ENCODE measurements at places on chromosomes 2 and 18.

DNA sequence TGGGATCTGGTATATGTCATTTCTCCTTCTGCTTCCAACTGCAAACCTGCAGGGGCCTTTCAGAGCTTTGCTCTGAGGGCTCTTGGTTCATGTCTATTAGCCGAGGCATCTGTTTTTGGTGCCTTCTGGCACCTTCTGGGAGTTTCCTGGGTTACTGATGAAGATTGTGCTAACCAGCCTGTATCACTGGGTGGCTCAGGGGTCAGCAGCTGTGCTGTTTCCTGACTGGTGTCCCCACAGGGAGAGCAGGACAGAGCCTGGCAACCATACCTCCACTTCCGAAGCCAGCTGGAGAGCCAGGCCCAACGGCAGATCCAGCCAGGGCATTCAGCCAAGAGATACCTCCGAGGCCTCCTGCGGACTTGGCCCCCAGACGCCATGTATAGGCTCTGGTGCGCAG, 17.5 kb downstream of the KIAA2012 start:
- no peak for DNase-seq

GRCh38 chr2:158518084-158518483, 61.3 kb downstream of the PKP4 start:
- DNase-seq = no peak

GRCh38 chr2:7432436-7432835, 515.2 kb downstream of the RNF144A start:
- no peak for DNase-seq

DNA sequence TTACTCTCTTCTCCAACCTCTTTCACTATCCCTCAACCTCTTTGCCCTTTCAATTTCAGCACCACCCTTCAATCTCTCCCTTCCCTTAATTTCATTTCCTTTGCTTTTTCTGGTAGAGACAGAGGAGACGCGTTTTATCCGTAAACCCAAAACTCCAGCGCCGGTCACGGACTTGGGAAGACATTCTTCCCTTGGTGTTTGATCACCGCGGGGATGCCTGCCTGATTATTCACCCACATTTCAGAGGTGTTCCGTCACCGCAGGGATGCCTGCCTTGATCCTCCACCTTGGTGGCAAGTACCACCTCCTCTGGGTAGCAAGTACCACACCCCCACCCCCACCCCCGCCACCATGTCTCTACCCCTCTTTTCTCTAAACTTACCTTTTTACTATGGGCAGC, 669.4 kb upstream of the PKDCC start:
- DNase-seq = no peak

DNA sequence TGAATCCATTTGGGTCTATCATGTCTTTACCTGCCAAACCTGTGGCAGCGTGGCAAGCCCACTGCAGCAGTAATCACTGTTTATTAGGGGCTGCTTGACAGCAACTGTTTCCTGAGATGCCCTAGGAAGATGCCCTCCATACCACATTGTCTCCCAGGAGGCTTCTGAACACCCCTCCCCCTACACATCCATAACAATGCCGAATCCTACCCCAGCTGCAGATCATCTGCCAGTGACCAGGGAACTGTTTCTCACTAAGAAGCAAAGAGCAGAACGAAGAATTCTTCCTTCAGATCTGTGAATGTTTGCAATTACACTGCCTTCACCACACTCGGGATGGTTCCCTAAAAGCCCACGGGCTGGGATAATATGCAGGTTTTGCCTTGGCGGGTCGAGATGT, 127.8 kb downstream of the VIT start:
- DNase-seq = no peak

GRCh38 chr2:206800506-206801417, 35.4 kb downstream of the FASTKD2 start:
- no peak for DNase-seq

- no peak for DNase-seq
These were observed 30.1 kb upstream of the E2F6 start for GRCh38 chr2:11495844-11496681.

DNA sequence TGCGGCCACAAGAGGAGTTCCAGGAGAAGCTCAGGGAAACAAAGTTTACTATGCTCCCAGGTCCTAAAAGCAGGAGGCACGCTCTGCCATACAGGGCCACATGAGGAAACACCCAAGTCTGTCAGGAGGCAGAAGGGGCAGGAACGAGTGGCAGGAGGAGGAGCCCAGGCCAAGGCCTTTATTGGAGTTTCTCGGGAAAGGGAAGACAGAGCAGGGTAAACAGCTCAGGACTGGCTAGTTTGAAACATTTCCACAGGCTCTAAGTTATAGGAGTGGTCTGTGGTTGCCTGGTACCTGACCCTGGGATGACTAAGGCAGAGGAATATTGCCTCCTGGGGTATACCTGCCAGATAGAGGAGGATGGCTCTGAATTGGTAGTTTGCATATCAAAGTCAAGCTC, 3.7 kb upstream of the ZNF638 start:
- DNase-seq = no peak

DNA sequence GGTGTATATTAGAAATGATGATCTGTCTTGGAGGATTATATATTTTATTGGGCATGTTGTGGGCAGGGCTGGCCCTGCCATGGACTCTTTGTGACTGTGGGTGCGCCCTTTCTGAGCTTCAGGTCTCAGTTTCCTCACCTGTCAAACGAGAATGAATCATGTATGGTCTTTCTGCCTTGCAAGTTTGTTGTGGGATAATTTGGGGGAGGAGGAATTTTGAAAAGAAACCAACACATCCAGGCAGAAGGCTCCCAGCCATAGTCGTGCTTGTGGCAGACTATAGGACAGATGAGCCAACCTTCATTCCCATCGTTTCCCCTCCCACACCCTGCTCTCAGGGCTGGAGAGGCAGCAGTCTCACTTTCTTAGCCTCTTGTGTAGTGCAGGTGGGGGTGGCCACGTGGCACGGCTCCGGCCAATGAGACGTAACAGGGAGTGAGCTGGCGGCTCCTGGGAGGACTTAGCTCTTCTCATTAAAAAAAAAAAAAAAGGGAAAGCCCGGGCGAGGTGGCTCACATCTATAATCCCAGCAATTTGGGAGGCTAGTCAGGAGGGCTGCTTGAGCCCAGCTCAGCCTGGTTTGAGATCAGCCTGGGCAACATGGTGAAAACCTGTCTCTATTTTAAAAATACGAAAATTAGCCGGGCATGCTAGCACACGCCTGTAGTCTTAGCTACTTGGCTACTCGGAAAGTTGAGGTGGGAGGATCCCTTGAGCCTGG, 63.1 kb downstream of the RHOB start:
- DNase-seq = no peak

- no peak for DNase-seq
These were observed 77.1 kb downstream of the ADAM23 start for GRCh38 chr2:206520450-206520849.

DNA sequence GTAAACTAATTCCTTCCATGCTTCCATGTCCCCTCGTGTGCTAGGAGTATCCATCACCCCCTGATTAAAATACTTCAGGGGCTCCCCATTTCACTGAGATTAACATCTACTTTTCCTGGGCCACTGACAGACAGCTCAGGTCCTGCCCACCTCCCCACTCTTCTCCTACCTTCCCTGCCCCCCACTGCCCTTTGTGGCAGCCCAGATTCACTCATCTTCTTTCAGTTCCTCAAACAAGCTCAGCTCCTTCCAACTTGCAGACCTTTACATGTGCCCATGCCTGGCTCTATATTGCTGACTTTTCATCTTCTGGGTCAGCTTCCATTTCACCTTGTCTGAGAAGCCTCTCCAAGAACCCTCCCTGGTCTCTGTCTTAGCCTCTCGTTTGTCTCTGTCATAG, 12.0 kb downstream of the RUFY4 start:
- no peak for DNase-seq

DNA sequence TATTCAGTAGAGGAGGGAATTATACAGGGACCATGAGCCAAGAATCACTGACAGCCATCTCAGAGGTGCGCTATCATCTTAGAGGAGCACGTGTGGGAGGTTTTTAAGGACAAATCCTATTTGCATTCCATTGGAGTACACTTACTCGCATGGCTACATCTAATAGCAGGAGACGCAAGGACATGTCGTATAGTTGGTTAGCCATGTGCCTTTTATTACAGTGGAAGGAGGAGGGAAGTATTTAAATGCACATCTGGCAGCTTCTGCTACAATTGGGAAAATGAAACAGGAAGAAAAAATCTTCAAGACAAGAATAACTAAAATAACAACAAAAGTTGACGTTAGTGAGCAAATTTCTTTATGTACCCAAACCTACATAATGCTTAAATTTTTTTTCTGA, 86.5 kb upstream of the UGP2 start:
- no peak for DNase-seq

GRCh38 chr2:219369447-219369861, 18.3 kb downstream of the DNPEP start:
- DNase-seq = no peak

DNA sequence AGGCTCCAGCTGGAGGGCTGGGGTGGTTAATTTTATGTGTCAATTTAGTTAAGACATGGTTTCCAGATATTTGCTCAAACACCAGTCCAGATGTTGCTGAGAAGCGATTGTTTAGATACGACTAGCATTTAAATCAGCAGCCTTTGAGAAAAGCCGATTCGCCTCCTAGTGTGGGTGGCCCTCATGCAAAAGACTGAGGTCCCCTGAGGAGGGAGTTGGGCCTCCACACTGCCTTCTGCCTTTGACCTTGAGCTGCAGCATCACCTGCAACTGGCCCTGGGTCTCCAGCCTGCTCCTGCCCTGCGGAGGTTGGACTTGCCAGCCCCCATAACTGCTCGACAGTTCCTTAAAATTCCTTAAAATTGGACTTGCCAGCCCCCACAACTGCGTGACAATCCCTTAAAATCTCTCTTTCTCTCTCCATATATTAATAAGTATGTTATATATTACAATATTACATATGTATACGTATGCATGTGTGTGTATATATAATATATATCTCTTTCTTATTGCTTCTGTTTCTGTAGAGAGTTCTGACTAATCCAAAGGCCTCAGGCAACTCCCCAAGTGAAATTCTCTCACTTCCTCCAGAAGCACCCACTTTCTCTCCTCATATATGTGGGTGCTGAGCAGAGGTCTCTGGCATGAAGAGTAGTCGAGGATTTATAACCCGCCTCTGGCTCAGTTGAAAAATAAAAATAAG, 14.4 kb downstream of the FBLN7 start:
- DNase-seq = peak; percentile 9

DNA sequence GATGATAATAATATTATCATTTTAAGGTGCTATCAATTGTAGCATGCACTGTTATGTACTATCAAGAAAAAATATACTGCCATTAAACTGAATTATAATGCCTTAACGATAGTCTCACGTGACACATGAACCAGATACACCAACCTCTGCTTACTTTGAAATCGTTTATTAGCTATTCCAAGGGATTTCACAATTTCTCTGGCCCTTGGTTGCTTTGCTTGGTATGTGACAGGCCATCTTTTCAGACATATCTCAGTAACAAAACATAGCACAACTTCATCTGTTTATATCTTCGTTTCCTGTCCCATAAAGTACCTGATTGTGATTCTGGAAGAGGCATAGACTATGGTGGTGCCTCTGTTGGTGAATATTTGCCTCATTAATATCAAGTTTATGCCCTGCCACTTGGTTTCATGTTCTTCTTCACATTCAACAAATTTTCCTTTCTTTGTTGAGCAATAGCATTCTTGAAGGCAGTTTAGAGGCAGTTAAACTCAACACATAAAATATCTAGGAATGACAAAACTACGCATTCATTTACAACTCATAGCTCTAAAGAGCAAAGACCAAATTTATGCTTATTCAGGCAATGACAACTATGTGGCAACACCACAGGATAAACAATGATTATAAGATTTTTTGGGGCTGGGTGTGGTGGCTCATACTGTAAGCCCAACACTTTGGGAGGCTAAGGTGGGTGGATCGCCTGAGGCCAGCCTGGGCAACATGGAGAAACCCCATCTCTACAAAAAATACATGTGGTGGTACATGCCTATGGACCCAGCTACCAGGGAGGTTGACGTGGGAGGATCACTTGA, 84.3 kb downstream of the MCFD2 start:
- no peak for DNase-seq

GRCh38 chr2:181984814-181985631, 630 bp upstream of the PPP1R1C start:
- no peak for DNase-seq

GRCh38 chr2:59082657-59083056, 841.5 kb upstream of the FANCL start:
- DNase-seq = no peak
